Activated gamma-delta T cell treated with Interleukin-2 at 50 U/mL for 16 hours (primary cell): ENCODE measurements at places on chromosomes 2 and 18.

DNA sequence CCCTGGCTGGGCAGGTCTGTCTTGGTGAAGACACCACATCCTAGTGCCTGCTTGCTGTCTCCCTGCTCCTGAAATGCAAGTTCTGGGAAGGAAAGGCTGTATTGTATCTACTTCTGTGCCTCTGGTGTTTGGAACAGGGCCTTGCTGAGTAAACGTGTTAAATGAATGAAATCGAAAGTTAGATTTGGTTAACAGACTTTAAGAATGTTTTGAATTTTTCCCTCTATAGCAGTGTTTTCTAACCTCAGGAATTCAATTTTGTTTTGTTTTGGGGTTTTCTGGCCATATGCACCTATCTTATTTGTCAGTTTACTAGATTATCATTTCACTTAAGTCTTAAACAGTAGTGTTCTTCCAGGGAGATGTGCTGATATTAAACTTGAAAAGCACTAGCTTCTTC is 20.7 kb downstream of the FARP2 start:
- DNase-seq, result no peak

- DNase-seq, result no peak
Observed at GRCh38 chr2:14231391-14231898, 401.1 kb upstream of the LRATD1 start.

DNA sequence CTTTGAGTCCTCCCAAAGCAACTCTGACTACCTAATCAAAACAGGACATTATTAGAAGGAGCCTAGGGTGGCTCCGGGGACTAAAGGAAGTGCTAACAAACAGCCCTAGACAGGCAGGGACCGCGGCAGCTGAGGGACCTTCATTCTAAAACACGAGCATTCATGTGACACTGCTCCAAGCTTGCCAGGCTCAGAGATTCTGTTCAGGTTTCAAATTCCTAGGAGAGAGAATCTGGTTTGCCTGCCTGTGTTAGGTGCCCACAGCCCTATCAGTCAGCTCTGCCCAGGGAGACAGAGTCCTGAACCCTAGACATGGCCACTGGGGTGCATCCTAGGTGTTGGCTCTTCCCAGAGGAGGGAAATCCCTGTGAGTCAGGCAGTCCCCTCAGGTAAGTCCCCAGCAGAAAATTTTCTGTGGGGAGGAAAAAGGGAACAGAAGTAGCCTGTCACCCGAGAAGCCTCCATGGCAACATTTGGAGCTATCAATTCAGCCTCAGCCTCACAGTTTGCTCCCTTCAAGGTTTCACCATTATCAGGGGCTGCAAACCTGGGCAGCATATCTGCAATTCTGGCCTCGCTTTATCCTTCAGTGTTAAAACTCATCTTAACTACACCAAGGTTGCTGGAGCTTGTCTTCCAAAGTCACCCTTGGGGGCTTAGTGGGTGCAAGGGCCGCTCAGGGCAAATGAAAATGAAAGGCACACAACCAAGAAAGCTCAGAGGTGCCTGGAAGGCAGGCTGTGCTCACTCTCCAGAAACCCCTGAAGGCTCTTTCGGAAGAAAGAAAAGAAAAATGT is 28.6 kb downstream of the PCBP1 start:
- no peak for DNase-seq

GRCh38 chr2:172510548-172510947 is 45.3 kb upstream of the PDK1 start:
- DNase-seq, result no peak
